H1 (cell line): ENCODE measurements at places on chromosomes 1 and 21.
A peak's percentile ranks its signal among the peaks of the same experiment; 100 is the strongest.

GRCh38 chr1:165816826-165817497 lies 10.5 kb upstream of the UCK2 start:
- no peak for DNase-seq

GRCh38 chr1:211577277-211577818 lies 1.6 kb downstream of the SLC30A1 start:
- no peak for DNase-seq

DNA sequence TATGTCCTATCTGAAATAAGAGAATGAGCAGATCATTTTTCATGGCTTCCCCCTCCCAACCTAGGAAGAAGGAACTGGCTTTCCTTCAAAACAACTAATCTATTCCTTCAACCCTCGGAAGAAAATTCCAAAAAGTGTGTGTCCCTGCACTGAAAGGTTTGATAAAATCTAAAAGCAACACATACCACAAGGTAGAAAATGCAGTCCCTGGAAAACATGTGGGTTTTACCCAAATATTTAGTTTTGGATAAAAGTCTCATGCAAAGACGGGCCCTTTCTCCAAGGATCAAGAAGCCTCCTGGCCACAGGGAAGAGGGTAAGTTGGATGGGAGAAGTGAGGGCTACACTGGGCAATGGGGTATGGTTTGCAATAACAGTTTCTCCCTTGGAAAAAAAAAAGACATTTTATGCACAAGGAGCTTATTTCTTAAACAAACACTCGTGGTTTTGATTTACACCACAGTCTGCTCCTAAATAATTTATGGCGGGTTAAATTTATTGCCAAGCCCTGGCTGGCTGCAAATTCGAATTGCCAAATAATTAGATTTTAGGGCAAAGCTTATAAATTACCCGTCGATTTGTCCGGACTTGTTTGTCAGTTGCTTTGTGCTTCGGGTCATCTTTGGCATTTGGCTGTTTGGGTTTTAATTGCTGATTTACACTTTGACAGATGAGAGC lies 28.9 kb downstream of the ERI3 start:
- DNase-seq: no peak

- no peak for DNase-seq
Observed at GRCh38 chr1:69070660-69071373, 496.9 kb upstream of the LRRC7 start.

GRCh38 chr1:17729909-17730308 lies 25.2 kb upstream of the ACTL8 start:
- no peak for DNase-seq

- DNase-seq: no peak
Observed at GRCh38 chr1:110019770-110020169, 14.7 kb upstream of the STRIP1 start.

- no peak for DNase-seq
Observed at GRCh38 chr1:234495231-234495990, 16.4 kb upstream of the TARBP1 start.

GRCh38 chr21:40546647-40547046 lies 300.3 kb downstream of the DSCAM start:
- no peak for DNase-seq

- no peak for DNase-seq
Observed at GRCh38 chr1:210198840-210199239, 33.8 kb upstream of the SERTAD4 start.

GRCh38 chr21:44420416-44421205 lies 34.7 kb upstream of the LRRC3 start:
- DNase-seq: no peak

GRCh38 chr1:234186037-234186688 lies 187.1 kb upstream of the COA6 start:
- DNase-seq: no peak

GRCh38 chr21:46007492-46007868 lies 25.9 kb downstream of the COL6A1 start:
- DNase-seq: no peak

DNA sequence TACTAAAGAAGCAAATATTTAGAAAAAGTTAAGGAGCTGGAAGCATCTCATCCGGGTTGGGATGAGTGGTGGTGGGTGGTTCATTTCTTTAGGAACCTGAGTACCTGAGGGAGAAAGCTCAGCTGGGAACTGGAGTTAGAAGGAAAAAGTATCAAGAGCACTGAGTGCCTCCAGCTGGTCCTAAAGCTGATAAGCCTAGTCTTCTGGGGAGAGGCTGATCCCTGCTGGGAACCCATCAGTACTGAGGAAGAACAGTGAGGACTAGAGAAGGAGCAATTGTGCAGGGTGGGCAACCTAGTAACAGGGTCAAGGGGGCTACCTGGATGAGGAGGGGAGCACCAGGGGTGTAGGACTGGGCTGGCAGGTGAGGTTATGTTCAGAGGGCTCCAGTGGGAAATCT lies 89.5 kb downstream of the RUNX1 start:
- DNase-seq: no peak

DNA sequence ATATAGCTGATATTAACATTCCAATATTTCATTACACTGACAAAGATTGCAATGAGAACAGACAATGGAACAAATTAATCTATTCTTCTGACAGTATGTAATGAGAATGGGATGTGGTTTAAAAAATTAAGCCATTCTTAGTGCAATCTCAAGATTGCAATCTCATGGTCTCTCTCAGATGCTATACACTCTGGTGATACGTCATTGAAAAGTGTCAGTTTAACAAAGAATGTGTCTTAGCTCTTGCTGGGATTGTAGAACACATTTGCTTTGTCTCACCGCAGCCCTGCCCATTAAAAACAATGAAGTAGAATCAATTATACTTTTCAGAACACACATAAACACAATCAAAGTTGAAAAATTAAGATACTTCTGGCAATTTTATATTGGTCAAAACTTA lies 55.2 kb downstream of the LRRC53 start:
- DNase-seq: no peak

- DNase-seq: no peak
Observed at GRCh38 chr1:56535939-56536338, 43.4 kb downstream of the PLPP3 start.

- peak; percentile 66 for DNase-seq
Observed at GRCh38 chr1:17540255-17541001, 930 bp downstream of the ARHGEF10L start.

- DNase-seq: no peak
Observed at GRCh38 chr1:17307946-17308345, at the start of gene PADI4. PADI4 (plus strand) TSS chr1:17308197; CDS start chr1:17308223, 26 bp downstream.

DNA sequence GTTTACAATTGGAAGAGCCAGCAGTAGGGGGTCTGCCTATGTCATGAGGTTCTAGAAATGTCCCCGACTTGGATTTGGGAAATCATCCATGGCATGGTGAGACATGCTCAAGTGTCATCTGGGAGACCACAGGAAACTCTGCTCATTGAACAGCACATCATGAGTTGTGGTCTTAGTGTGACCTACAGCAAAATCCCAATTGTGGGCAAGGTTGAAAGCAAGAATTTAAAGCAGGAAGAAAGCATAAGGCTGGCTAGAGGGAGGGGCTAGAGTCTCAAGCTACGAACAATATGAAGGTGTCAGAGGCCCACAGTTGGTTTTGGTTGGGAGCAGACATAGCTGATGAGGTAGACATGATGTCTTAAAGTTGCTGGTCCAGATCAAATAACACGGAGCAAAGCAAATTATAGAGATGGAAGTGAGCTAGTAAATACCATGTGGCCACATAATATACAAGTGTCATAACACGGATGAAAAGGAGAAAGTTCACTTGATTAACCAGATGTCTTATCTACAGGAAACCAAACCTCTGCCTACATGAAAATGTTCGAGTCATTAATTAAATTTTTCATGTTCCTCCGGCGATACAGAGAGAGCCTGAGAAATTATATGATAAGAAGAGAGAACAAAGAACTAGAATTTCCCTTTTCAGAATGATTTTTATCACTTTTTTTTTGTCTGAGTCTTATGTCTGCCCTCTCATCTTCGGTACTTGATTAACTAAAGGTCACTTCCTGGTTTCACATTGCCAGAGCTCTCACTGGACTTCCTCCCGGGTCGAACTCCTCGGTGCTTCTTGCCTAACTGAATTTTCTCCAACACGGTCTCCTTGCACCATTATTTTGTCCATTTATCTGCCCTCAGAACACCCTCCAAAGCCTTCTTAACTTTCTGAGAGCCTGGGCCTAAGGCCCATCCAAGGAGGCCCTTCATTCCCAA lies 67.5 kb upstream of the DUSP10 start:
- DNase-seq: no peak

DNA sequence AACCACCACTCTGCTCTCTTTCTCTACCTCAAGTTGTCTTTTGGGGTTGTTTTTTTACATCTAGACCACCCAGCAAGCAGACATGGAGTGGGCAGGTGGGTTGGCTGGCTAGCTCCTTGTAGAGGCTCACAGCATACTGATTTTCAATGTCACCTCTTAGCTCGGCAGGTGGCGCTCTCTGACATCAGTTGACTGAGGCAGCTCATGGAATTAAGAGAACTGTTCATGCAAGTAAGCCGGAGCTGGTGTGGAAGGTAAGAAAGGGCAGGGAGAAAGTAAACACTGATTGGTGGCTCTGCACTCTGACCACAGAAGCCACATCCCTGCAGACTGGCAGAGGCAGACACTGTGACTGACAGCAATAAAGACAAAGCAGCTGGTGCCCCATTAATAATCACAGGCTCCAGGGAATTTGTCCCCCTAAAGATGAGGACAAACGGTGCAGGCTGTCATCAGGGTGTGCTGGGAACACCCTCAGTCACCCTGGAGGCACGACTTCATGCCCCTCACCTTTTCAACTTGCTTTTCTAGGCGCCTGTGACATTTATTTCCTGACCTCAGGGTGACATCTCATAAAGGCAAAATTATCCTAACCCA lies 226.8 kb downstream of the LMX1A start:
- DNase-seq: peak; percentile 87

- DNase-seq: peak; percentile 75
Observed at GRCh38 chr1:156502894-156503697, 2.5 kb upstream of the MEF2D start.

DNA sequence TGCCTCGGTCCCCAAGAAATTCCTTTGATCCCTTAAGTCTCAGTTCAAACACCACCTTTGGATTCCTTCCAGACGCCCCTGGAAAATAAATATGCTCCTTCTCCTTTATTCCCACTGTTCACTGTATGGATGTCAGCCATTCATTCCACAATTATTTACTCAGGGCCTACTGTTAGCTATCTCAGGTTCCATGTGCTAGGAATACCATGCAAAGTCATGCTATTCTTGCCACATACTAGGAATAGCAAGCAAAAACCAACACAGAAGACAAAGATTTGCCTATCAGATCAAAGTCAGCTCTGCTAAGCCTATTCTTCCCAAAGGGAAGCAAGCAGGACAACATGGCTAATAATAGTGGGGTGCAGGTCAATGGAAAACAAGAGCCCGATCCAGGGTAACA lies 29.8 kb downstream of the TTC13 start:
- no peak for DNase-seq

DNA sequence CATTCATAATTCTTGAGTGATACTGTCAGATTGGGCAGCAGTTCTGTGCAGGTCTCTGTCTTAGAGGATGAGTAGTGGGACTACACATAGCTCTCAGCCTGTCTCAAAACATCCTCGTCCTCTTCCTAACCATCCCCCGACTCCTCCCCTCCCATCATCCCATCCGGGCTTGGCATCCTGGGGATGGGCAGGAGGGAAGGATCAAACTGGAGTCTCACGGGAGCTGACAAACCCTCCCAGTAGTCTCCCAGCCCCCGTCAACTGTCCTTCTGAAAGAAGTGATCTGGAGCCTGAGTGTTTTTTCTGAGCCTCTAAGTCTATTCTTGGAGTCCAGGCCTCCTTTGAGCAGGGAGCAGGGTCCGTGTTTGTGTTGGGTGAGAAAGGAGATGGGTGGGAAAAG lies 102.0 kb downstream of the PAX7 start:
- no peak for DNase-seq

DNA sequence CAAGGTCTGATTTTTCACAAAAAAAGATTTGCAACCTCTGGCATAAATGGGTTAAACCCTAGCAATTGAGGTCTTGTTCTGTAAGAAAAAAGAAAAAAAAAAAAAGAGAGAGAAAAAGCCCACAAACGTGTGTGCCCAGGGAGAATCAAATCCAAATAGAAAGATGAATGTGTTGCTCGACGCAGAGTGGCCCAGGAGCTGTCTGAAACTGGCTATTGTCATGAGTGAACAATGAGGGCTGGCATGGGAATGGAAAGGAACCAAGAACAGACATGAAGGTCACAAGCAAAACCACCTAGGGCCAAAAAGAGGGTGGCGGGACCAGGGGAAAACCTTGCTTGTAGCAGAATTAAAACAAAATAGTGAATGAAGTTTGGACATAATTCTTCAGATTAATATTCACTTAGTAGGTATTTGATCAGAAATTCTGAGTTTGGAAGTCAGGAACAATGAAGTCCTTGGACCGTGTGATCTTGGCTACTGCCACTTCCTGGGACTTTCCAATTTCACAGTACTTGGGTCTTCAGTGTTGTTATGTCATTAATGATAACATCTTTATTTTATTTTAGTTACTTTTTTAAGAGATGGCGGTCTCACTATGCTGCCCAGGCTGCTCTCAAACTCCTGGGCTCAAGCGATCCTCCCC lies 3.1 kb downstream of the ENO1 start:
- no peak for DNase-seq

DNA sequence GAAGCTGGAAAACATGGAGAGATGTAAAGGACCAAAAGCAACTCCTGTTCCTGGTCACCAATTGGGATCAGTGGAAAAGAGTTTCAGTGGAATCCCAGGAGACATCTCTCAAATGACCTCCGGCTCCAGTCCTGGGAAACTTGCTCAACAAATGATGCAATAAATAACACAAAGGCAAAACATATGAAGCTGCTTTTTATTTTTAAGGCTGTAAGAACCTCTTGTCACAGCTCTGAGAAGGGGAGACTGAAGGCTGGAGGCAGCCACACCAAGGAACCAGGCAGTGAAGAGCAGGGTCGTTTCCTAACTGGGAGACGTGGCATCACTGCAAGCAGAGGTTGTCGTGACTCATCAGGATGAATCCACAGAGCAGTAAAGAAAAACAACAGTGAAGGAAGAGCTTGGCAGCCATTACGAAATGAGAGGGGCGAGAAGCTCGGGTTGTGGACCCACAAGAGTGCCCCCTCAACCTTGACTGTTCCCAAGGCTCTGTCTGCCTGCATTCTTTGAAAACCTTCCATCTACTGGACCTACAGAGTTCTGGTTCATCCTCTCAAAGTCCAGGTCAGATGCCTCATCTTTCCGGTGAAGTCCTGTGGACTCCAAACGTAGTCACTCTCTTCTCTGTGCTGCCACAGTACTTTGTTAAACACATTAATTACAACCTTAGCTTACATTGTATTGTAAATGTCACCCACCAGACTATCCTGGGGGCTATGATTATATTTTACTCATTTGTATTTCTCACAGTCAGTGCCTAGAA lies 32.1 kb downstream of the JAK1 start:
- DNase-seq: no peak

DNA sequence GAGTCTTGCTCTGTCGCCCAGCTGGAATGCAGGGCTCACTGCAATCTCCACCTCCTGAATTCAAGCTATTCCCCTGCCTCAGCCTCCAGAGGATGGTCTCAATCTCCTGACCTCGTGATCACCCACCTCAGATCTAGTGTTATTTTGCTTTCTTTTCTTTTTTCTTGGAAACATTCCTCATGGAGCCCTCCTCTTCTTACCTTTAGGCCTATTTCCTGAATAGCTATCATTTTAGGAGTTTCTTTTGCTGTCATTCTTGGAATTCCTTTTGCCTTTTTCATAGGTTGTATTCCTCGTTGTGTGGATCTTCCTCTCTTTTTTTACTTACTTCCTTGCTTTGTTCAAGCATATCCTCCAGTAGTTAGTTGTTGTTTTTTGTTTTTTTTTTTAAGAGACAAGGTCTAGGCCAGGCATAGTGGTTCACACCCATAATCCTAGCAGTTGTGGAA lies 173.8 kb downstream of the RASAL2 start:
- no peak for DNase-seq

GRCh38 chr1:203179667-203180005 lies 4.0 kb upstream of the MYBPH start:
- DNase-seq: no peak

- DNase-seq: no peak
Observed at GRCh38 chr1:213724640-213725536, 262.9 kb upstream of the PROX1 start.
